Thymus (tissue), 14 donors: ENCODE measurements at places on chromosomes 11 and 22. TPM values are rescaled to one million over a fixed set of nuclear protein-coding genes. Genes with fewer than 3 reads are reported as not detected.

GRCh38 chr22:46576556-46577367, 39.3 kb upstream of the CELSR1 start:
- peak overlapping the region; percentile 83 for H3K4me3 ChIP-seq
- DNase-seq, result peak; percentile 57
- H3K36me3 ChIP-seq, result no peaks in the 10 kb centered on the region
- peaks cover 2% of the 10 kb centered on the region for H3K27me3 ChIP-seq
- peaks cover 55% of the 10 kb centered on the region for H3K4me1 ChIP-seq

DNA sequence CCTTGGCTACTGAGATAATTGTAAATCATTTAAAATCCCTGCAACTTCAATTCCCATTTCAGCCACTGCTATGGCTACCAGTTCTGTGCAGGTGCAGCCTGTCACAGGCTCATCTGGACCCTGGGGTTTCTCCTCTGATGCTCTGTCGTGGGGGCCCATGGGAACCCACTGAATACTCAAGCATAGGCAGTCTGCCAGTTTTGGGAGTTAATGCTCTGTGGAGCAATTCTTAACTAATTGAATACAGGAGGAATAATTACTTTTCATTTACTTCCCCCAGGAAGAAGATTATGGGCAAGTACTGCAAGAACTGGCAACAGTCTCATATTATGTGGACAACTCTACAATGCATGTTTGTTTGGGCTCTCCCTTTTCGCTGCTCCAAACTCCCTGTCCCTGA, 25.9 kb downstream of the OR51E2 start:
- no peaks in the 10 kb centered on the region for H3K4me1 ChIP-seq
- no peaks in the 10 kb centered on the region for H3K36me3 ChIP-seq
- H3K4me3 ChIP-seq, result no peak overlapping the region
- no peaks in the 10 kb centered on the region for H3K27me3 ChIP-seq
- DNase-seq, result no peak
- H3K27ac ChIP-seq, result no peak overlapping the region

- H3K27me3 ChIP-seq, result no peaks in the 10 kb centered on the region
- H3K4me3 ChIP-seq, result no peak overlapping the region
- H3K4me1 ChIP-seq, result no peaks in the 10 kb centered on the region
- no peak for DNase-seq
- H3K27ac ChIP-seq, result no peak overlapping the region
Observed at GRCh38 chr11:74138572-74138971, 32.2 kb downstream of the C2CD3 start.

The OR5A2 gene
- not detected for total RNA-seq
